ENCODE measurements at places on chromosomes 6 and 20.

GRCh38 chr6:142429195-142429594 lies 127.4 kb downstream of the ADGRG6 start:
- H3K27me3 ChIP-seq: no peaks in the 10 kb centered on the region
- peaks cover 2% of the 10 kb centered on the region for H3K36me3 ChIP-seq

DNA sequence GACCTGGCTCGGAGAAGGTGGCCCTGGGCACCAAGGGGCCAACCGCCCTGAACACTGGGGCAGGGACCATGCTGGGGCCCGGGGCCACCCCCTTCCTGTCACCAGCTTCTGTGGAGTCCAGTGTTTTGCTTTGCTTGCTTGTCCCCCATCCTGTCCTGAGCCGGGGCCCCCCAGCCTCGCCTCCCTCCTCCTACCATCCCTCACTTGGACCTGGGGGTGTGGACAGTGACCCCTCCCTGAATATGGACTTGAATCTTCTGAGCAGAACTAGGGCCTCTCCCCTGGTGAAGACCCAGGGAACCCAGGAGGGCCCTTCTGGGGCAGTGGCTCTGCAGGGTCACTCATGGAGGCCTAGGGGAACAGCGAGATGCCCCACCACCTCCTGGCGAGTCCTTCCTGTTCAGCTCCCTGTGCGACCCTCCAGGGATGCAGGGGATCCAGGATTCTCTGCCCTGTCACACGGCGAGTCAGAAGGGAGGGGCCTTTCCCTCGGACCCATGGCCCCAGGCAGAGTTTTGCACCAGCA lies 41.6 kb downstream of the VSTM2L start:
- no peak overlapping the region for H3K27ac ChIP-seq
- no peak overlapping the region for H3K4me3 ChIP-seq
- DNase-seq: no peak
- no peaks in the 10 kb centered on the region for H3K4me1 ChIP-seq
- H3K27me3 ChIP-seq: peaks cover 2% of the 10 kb centered on the region

- no peaks in the 10 kb centered on the region for H3K27me3 ChIP-seq
- H3K4me1 ChIP-seq: no peaks in the 10 kb centered on the region
- no peak overlapping the region for H3K4me3 ChIP-seq
- H3K36me3 ChIP-seq: no peaks in the 10 kb centered on the region
- H3K27ac ChIP-seq: no peak overlapping the region
Observed at GRCh38 chr6:162343936-162344645, 383.5 kb downstream of the PRKN start.

DNA sequence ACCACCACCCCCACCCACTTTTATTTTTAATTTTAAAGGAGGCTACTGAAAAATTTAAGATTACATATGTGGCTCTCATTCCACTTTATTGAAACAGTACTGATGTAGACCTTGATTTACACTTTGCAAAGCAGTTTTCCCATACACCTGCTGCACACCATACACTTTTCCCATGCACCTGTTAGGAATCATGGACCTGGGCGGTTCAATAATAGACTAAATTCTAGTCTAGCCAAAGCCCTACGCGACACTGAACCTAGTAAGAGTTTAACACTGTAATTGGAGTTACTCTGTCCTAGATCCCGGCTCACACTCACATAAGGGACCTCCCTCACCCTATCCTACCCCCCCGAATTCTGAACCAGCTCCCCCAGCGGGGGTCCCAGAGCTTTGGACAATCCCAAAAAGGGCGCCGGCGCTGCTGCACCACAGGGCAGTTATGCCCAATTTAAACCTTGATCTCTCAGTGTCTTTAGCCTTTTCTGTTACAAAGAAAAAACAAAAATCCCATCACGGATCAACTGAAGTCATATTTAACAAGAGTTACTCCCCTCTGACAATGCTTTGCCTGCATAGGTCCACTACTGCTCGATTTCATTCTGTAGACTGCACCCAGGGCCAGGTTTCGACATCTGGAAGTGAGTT lies 2.4 kb upstream of the GCLC start:
- no peak for DNase-seq
- peaks cover 48% of the 10 kb centered on the region for H3K4me1 ChIP-seq
- peak overlapping the region; percentile 81 for H3K4me3 ChIP-seq

- H3K36me3 ChIP-seq: peaks cover 8% of the 10 kb centered on the region
- DNase-seq: peak; percentile 61
- peaks cover 75% of the 10 kb centered on the region for H3K4me1 ChIP-seq
Observed at GRCh38 chr6:16700202-16700915, 60.9 kb downstream of the ATXN1 start.

DNA sequence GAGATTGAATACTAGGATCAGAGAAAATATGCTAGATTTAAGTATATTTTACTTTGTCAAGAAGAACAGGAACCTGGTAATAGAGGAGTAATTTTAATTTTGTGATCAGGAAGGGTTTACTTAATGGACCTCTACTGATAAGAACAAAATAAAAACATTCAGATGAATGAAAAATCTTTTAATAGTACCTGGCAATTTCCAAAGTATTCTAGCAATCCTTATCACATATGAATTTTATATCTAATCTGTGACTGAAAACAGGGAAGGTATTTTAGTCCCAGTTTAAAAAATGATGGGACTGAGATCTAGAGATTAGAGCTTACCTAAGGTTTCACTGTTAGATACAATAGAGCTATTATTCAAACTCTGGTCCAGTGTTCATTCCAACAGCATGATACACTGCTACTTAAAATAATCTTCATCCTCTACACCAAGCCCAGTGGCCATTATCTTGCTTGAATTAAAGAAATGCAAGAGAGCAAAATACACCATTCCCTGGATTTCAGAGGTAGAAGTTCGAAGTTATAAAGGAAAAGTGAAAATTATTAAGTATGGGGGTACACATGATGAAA lies 13.5 kb downstream of the SLC17A5 start:
- no peak for DNase-seq
- peaks cover 6% of the 10 kb centered on the region for H3K4me1 ChIP-seq
- H3K36me3 ChIP-seq: peaks cover 22% of the 10 kb centered on the region

- H3K27me3 ChIP-seq: no peaks in the 10 kb centered on the region
- peaks cover 43% of the 10 kb centered on the region for H3K36me3 ChIP-seq
- no peak for DNase-seq
- H3K4me3 ChIP-seq: no peak overlapping the region
- H3K27ac ChIP-seq: peak overlapping the region; percentile 93
Observed at GRCh38 chr6:43572015-43572414, 3.8 kb downstream of the XPO5 start.

- H3K27me3 ChIP-seq: no peaks in the 10 kb centered on the region
- peaks cover 23% of the 10 kb centered on the region for H3K4me1 ChIP-seq
- H3K36me3 ChIP-seq: peaks cover 35% of the 10 kb centered on the region
- H3K27ac ChIP-seq: peak overlapping the region; percentile 56
- H3K4me3 ChIP-seq: no peak overlapping the region
Observed at GRCh38 chr20:31542201-31542842, 28.1 kb downstream of the HM13 start.

DNA sequence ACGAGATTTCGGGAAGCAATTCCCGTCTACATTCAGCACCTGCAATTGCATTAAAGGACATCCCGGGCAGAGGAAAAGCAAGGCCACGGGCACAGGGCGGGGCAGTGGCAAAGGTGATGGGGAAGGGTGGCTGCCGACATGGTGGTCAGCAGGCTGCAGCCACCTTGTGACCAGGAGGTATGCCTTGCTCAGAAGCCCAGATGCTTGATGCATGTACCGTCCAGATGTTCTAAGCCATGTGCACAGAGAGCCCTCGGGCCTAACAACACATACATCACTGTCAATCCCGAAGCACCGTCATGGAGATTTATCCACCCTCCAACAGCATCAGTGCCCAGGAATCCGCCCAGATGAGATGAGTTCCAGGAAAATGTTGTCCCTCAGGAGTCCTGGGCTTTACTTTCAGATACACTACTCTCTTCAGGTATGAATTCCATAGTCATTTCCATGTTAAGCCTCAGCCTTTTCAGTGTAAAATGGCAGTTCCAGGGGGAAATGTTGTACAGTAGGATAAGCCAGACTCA lies 77.8 kb upstream of the FRMD1 start:
- H3K4me1 ChIP-seq: no peaks in the 10 kb centered on the region
- peaks cover 14% of the 10 kb centered on the region for H3K27me3 ChIP-seq
- H3K4me3 ChIP-seq: no peak overlapping the region
- H3K27ac ChIP-seq: no peak overlapping the region

GRCh38 chr6:77561768-77562314 lies 91.0 kb upstream of the MEI4 start:
- no peaks in the 10 kb centered on the region for H3K4me1 ChIP-seq
- H3K27me3 ChIP-seq: no peaks in the 10 kb centered on the region
- H3K36me3 ChIP-seq: no peaks in the 10 kb centered on the region
- no peak for DNase-seq
- no peak overlapping the region for H3K27ac ChIP-seq

DNA sequence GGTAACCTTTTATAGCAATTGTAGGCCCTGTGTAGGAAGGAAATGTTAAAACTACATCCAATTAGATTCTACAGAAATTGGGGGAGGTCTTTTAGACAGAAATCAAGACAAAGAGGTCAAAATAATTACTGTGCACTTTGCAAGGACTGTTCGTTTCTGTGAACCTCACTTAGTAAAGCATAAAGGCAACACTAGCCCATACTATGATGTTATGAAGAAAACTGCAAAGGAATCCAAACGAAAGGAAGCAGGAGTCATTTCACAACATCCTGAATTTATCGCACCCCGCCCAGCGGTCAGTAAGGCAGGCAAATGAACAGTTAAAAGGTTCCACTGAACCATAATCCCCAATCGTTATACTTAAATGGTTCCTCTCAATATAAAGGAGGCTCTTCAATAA lies 429.5 kb upstream of the ARID1B start:
- peaks cover 5% of the 10 kb centered on the region for H3K4me1 ChIP-seq
- H3K27me3 ChIP-seq: no peaks in the 10 kb centered on the region
- DNase-seq: no peak
- H3K36me3 ChIP-seq: no peaks in the 10 kb centered on the region
- H3K27ac ChIP-seq: no peak overlapping the region

DNA sequence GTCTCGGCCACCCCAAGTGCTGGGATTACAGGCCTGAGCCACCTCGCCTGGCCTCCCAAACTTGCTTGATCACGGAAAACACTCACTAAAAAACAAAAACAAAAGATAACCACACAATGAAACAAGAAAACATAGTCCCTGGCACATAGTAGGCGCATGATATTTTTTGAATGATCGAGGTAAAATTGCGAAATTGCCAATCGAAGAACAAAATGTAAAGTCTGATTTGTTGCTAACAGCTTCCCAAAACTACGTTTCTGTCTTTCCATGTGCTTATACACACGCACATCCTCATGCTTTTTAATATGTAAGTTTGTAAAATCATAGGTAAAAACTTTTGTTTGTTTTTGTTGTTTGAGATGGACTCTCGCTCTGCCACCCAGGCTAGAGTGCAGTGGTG lies 168.5 kb upstream of the SALL4 start:
- DNase-seq: no peak
- no peaks in the 10 kb centered on the region for H3K4me1 ChIP-seq
- no peak overlapping the region for H3K27ac ChIP-seq
- H3K27me3 ChIP-seq: peaks cover 4% of the 10 kb centered on the region

- no peak overlapping the region for H3K27ac ChIP-seq
- no peak overlapping the region for H3K4me3 ChIP-seq
- peaks cover 69% of the 10 kb centered on the region for H3K27me3 ChIP-seq
- peaks cover 6% of the 10 kb centered on the region for H3K36me3 ChIP-seq
- DNase-seq: no peak
Observed at GRCh38 chr20:22579119-22579427, 5.3 kb downstream of the FOXA2 start.

DNA sequence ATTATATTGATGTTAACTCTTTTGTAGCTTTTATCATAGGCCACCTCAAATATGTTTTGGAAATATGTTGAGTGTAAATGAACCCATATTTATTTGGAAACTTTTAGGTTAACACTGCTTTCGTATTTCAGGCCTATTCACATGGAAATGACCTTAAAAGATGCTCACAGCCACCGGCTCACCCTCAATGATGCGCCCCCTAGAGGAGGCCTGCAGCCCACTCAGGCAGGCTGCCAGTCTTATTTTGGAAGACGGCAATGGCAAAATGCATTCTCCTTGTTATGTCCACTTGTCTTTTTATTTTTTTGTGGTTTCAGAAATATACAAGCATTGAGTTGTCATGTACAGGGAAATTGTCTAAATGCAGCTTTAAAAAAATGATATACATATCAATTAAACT lies 869.7 kb downstream of the PHF3 start:
- no peak overlapping the region for H3K27ac ChIP-seq
- peak; percentile 16 for DNase-seq
- H3K4me3 ChIP-seq: no peak overlapping the region
- H3K36me3 ChIP-seq: no peaks in the 10 kb centered on the region
- no peaks in the 10 kb centered on the region for H3K27me3 ChIP-seq

GRCh38 chr20:35616465-35617396 lies 1.1 kb downstream of the SPAG4 start:
- H3K36me3 ChIP-seq: peaks cover 2% of the 10 kb centered on the region
- peaks cover 2% of the 10 kb centered on the region for H3K27me3 ChIP-seq
- peaks cover 50% of the 10 kb centered on the region for H3K4me1 ChIP-seq
- H3K4me3 ChIP-seq: peak overlapping the region; percentile 83
- peak; percentile 78 for DNase-seq

Data from activated CD4-positive, alpha-beta T cell treated with anti-CD3 and anti-CD28 coated beads for 36 hours (primary cell).